H9 (cell line): ENCODE measurements at places on chromosomes 2 and 18.

DNA sequence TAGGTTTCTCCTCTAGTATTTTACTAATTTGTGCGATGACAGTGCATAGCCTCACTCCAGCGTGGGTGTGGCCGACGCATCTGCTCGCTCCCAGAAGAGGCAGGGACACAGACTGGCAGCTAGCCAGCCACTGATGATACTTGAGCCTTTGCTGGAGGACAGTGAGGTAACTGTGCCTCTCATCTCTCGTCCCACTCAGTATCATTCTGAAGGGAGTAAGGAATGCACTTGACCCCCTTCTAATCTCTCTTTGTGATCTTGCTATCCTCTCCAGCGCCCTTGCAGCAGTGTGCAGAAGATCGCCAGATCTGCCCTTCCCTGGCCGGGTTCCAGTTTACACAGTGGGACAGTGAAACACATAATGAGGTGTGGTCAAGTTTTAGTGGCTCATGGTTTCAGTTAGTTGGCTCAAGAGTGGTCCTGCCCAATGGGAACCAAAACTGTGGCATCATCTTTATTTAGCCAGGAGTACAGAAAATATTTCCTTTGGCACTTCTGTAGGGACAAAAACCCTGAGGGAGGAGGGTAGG lies 17.5 kb downstream of the NCAPH start:
- DNase-seq: no peak

GRCh38 chr18:55953326-55953725 lies 365.3 kb upstream of the TCF4 start:
- no peak for DNase-seq

DNA sequence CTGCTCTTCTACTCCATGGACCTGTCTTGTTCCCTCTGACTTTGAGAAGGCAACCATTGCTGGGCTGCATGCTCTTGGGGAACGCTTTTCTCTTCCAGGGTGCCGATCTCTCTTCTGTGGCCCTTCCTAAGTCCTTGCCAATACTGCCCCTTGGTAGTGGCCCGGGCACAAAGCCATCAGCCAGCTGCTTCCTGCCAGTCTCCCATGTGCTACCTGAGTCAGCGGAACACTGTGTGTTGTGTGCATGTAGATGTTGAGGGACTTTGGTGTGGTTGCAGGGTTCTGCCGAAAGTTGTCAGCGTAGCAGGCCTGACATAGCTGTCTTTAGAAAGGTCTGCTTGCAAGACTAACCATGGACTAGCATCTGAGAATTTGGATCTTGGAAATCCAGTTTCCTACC lies 35.4 kb downstream of the MGAT5 start:
- no peak for DNase-seq

- no peak for DNase-seq
Observed at GRCh38 chr2:176483476-176483875, 214.2 kb downstream of the MTX2 start.

GRCh38 chr2:190713471-190713870 lies 64.6 kb downstream of the NAB1 start:
- DNase-seq: no peak

DNA sequence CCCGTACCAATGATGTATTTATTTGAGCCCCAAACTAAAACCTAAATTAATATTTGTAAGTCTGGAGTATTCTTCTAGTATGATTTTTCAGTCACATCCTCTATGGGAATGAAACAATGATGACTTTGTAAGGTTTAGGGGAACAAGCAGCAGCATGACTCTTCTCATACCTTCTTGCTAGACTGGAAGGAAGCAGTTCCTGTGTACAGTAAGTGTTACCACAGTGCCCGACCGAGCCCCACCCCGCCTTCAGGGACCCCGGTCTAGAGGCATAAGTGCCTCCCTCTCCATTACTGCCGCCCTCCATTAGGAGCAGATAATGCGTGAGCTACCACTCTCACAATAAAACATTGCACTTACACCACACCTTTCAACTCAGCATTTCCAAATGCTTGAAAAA lies 599.3 kb downstream of the ARHGAP15 start:
- DNase-seq: no peak

GRCh38 chr2:48287976-48288375 lies 242.0 kb upstream of the STON1 start:
- no peak for DNase-seq

GRCh38 chr2:24050041-24050979 lies 769 bp downstream of the FKBP1B start:
- DNase-seq: peak; percentile 41

- no peak for DNase-seq
Observed at GRCh38 chr2:236552212-236552542, 17.4 kb upstream of the ACKR3 start.

DNA sequence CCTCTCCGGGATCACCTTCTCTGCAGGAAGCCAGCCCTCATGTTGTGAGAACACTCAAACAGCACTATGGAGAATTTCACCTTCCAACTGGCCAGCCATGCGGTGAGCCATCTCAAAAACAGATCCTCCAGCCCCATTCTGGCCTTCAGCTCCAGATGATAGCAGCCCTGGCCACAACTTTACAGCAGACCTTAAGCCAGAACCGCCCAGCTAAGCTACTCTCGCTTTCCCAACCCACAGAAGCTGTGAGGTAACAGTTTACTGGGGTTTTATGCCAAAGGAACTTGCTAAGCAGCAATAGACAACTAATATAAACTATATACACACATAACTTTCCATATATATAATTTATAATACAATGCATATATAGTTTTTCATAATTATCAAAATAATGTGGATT lies 11.6 kb upstream of the PTPN4 start:
- DNase-seq: no peak

- DNase-seq: no peak
Observed at GRCh38 chr2:215068399-215068798, 70.0 kb downstream of the ABCA12 start.

- DNase-seq: no peak
Observed at GRCh38 chr2:143505542-143505941, 376.3 kb downstream of the ARHGAP15 start.

- DNase-seq: no peak
Observed at GRCh38 chr2:61759005-61759404, 94.9 kb downstream of the FAM161A start.

- peak; percentile 62 for DNase-seq
Observed at GRCh38 chr18:76491776-76492668, 3.0 kb downstream of the ZNF516 start.

DNA sequence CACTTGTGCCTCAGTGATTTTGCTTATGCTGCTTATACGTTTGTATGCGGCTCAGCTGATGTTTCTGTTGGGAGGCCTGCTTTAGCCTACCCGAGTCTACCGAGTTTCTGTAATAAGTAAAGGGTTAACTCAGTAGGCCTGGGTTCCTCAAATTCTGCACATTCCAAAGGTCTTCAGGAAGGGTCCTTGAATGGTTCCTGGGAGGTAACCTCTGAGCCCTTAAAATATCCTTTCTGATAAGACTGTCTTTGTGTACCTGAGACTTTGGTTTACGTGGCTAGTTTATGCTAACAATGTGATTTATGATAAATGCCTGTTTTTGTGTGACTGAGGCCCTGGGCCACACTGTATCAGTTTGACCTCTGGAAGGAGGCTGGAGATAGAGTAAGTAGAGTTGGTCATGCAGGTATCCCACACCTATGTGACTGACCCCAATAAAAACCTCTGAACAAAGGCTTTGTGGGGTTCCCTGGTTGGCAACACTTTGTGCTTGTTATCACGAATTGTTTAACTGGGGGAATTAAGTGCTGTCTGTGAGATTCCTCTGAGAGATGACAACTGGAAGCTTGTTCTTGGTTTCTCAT lies 18.9 kb upstream of the PNPT1 start:
- DNase-seq: no peak

- no peak for DNase-seq
Observed at GRCh38 chr2:151478011-151478410, 68.3 kb downstream of the RIF1 start.

DNA sequence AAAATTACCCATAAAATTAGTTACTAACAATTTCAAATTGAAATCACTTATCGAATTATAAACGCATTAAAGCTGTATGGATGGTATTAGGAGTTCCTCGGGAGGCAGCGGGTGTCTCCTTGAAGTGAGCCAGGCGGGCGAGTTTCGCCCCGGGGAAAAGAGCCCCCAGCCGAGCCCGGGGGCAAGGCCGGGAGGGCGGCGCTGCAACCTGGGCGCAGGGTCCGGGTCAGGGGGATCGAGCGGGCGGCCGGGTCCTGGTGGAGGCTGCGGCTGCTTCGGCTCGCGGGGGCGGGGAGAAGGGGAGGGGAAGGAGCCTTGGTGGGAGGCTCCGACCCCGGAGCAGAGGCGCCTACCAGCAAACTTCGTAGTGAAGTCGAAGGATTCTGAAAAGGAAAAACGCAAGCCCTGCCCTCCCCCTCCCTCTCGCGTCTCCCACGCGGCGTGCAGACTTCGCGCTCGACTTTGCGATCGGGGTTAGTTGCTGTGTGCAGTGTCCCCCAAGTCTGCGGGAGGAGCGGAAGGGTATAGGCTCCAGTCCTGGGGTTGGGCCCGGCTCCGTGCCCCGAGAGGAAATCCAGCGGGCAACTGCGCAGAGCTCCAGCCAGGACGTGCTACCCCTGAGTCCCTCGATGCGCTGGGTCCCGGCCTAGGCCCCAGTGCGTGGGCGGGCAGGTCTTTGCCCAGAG lies 140.8 kb downstream of the MEIS1 start:
- no peak for DNase-seq

- DNase-seq: peak; percentile 46
Observed at GRCh38 chr18:23662309-23663263, at the start of gene ANKRD29. TSS of gene ANKRD29 (minus strand) at chr18:23662911. CDS start at chr18:23662730, 181 bp downstream.
